NCI-H2107 (cell line): ENCODE measurements at places on chromosomes 13 and 19.

- no peak for DNase-seq
Measured at GRCh38 chr13:99654076-99654475, 152.8 kb downstream of the TM9SF2 start.

DNA sequence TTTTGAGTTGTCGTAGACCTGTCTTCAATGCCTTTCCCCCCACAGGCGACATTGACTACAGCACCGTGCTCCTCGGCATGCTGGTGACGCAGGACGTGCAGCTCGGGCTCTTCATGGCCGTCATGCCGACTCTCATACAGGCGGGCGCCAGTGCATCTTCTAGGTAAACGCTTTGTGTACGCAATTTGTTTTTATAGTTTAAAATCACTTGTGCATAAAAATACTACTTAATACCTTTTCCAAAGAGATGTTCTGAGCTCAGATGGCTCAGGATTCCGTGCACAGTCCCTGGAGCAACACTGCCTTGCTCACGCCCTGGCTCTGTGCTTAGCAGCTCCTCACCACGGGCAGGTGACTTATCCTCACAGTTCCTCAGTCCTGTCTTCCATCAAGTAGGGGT is 30.1 kb upstream of the DCUN1D2 start:
- no peak for DNase-seq

GRCh38 chr19:16342002-16342715 is 17.5 kb downstream of the KLF2 start:
- DNase-seq = peak; percentile 32

DNA sequence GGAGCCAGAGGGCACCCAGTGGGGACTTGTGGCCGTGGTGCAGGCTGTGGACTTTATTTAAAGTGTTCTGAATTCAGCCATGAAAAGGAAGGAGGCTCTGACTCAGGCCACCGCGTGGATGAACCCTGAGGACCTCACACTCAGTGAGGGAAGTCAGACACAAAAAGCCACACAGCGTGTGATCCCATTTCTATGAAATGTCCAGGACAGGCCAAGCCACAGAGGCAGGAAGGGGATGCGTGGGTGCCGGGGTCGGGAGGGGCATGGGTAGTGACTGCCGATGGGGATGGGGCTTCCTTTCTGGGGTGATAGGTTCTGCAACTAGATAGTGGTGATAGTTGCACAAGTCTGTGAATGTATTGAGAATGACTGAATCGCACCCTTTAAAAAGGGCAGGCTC is 8.7 kb upstream of the ZBTB7A start:
- no peak for DNase-seq

DNA sequence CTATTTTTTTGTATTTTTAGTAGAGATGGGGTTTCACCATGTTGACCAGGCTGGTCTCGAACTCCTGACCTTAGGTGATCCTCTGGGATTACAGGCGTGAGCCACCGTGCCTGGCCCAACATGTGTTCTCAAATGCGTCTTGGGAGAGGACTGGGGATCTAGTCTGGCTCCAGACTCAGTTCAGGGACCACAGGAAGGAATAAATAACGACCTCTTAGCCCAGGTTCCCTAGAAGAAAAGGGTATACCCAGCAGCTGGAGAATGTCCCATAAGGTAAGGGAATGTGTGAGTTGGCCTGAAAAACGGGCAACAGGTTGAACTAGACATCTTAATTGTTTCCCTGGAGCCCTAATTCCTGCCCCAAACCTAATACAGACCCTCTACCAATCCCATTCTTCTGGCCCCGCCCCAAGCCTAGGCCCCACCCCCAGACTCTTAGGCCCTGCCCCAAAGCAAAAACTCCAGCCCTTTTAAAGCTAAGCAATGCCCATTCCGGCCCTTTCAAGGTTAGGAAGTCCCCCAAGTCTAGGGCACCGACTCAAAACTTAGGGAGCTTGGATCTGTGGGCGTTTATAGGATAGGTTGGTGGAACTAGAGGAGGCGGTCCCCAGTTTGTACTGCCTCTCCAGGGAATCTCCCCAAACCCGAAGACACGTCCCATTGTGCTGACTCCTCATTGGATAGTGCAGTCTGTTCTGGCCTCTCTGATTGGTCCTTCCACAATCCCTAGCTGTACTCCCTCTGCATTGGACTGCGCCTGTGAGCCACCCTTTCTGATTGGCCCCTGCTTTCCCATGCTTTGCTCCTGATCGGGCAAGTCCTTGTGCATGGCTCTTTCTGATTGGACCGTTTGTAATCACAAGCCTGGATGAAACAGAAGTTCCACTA is 5.4 kb upstream of the LRFN1 start:
- DNase-seq = no peak

GRCh38 chr13:47146136-47146535 is 249.3 kb upstream of the HTR2A start:
- DNase-seq = no peak

- DNase-seq = no peak
Measured at GRCh38 chr19:16085115-16085514, 8.8 kb downstream of the TPM4 start.

DNA sequence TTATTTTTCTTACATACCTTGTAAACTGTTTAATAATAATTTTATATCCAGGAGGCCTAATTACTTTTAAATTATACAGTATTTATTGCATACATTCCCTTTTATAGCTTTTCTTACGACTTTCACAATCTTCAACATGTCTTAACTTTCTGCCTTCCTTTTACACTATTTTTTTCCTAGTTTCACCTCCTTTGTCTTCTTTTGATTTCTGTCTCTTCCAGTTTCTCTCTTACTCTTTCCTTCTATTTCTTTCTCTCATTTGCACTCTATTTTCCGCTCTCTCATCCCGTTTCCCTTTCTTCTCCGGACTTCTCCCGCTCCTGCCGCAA is 11.5 kb downstream of the ZNF552 start:
- no peak for DNase-seq

DNA sequence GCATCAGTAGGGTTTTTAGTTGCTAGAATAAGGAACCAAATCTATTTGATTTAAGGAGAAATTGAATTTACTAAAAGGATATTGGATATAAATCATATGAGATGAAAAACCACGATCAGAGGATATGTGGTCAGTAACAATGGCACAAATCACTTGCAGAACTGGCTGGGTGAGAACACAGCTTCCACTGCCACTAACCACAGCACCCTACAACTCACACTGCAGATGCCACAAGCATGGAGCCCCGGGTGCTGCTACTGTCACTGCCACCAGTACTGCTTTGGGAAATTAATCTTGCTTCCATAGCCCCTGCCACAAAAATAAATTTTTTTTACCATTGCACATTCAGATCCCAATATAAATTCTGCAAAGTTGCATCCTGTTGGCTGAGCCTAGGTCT is 40.6 kb upstream of the KLF12 start:
- DNase-seq = no peak

- DNase-seq = peak; percentile 78
Measured at GRCh38 chr13:99971576-99972189, at the start of gene ZIC5. ZIC5 (minus strand) TSS chr13:99971767; CDS start chr13:99971603, 164 bp downstream.

DNA sequence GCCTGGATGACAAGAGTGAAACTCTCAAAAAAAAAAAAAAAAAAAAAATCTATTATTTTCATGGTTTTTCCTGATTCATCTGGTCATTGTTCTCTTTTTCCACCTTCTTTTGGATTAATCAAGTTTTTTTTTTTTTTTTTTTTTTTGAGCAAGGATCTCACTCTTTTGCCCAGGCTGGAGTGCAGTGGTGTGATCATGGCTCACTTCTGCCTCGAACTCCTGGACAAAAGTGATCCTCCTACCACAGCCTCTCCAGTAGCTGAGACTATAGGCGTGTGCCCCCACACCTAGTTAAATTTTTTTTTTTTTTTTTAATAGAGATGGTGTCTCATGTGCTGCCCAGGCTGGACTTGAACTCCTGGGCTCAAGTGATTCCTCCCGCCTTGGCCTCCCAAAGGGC is 27.7 kb downstream of the BLOC1S3 start:
- no peak for DNase-seq

DNA sequence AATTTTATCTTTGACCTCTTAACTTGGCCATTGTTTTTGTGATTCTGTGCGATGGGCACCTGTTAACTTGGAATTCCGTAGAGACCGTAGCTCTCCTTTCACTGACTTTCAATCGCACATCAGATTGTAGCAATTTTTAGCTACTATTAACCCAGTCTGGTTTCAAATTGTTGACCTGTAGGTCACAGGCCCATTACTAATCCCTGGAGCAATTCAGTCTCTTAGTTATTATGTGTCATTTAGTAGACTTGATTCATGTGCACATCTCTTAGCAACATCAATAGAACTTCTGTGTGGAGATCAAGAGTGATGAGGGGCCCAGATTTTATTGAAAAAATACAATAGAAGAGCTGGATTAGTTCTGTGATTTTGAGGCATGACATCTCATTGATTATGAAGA is 549.6 kb upstream of the SLC10A2 start:
- no peak for DNase-seq

DNA sequence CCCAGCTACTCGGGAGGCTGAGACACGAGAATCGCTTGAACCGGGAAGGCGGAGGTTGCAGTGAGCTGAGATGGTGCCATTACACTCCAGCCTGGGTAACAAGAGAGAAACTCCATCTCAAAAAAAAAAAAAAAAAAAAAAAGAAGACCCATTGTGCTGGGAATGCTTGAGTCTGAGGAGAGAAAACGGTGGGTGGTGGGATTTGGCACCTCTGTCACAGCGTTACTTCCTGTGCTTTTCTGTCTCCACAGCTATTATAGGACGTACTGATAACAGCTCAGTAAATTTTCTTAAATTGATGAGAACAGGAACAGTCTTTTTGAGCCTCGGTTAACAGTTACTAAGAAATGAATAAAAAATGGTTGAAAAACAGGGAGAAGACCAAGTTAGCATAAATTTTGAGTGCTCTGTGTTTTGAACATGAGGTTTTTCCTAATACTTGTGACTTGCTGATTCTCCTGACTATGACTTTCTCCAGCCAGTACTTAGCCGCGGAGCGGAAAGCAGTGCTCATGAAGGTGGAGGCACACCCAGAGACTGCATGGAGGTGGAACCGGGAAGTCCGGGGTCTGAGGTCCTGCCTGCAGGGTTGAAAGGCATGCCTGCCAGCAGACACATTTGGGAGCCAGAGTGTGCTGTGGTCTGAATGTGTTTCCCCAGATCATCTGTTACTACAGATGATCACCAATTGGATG is 55.3 kb upstream of the TEX29 start:
- no peak for DNase-seq

DNA sequence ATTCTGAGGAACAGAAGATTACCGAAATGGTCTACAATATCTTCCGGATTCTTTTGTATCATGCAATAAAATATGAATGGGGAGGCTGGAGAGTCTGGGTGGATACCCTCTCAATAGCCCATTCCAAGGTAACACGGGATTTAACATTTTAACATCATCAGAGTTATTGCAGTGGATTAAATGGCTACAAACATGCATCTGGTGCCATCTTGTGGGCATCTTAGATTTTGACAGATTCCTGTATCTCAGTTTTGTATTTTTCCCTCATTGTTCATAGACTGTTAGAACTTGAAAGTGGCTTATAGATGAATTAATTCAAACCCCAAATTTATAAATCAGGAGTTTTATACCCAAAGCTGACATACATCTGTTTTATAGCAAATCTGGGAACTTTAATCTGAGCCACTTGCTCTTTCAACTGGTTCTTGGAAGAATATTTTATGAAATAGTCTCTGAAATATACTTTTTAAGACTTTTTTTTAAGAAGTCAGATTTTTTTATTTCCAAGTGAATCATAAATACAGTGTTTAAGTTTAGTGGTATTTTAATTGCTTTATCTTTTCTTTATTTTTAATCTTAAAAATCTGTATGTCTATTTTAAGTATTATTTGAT is 215.2 kb downstream of the NBEA start:
- DNase-seq = peak; percentile 26

- DNase-seq = no peak
Measured at GRCh38 chr13:30835442-30835841, 70.6 kb upstream of the MEDAG start.

GRCh38 chr19:58575183-58576041 is 2.3 kb upstream of the MZF1 start:
- DNase-seq = no peak

DNA sequence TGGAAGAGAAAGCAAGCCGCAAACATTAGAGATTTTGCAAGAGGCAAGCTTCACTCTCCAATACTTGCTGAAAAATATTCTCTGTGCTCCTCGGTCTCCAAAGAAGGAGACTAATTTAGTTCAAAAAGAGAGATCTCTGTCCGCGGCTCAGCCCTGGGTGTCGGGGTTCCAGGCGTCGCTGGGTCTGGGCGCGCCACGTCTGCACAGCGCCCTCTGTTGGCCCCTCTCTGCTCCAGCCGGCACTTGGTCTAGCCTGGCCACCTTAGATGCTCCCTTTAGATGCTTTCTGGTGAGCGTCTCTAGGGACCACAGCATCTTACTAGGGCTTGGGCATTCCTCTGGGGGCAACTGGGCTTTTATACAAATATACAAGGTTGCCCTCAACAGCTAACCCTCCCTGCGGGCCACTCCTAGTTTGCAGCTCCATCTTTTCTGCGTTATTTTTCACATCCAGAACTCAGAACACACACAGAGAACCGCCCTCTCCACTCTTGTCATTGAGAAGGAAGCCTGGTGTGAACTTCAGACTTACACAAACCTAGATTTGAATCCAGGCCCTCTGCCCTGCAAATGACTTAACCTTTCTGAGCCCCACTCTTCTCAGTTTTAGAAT is 78.3 kb downstream of the CYSLTR2 start:
- DNase-seq = no peak

DNA sequence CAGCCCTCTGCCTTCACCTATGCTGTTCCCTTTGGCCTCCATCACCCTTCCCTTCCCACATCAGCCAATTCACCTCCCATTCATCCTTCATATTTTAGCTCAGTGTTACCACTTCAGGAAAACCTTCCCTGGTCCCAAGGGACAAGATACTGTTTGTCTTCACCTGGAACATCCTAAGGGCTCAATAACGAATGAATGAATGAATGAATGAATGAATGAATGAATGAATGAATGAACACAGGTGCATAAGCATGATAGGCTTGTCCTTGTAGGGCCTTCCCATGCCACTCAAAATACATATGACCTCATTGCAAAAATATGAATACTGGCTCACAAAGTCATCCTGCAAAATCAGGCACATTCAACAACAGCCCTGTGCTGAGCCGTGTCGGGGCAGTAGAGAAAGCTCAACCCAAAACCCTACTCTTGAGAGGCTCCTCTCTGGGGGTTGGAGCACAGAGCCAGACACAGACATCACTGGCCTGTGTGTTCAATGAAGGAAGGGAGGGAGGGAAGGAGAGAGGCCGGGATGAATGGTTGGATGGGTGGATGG is 33.7 kb upstream of the TPM4 start:
- no peak for DNase-seq

- DNase-seq = no peak
Measured at GRCh38 chr13:89936256-89936655, 1411.2 kb upstream of the MIR17HG start.

DNA sequence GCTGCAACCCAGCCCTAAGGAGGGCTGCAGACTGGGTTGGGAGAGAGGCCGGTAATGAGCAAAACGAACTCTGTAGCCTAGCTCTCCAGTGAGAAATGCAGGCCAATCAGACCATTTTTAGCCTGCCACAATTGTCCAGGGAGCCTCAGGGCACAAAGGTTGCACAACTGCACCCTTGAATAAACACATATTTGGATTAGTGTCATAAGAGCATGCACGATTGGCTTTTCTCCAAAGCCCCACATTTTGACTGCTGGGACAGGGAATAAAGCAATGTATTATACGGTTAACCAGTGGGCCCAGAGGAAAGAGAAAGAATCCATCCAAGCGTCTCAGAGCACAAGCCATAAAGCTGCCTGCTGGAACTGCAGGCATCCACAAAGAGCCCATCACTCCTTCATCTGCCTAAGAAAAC is 729.4 kb upstream of the SGCG start:
- no peak for DNase-seq
